ENCODE measurements at places on chromosomes 11 and 22.
A peak's percentile ranks its signal among the peaks of the same experiment; 100 is the strongest.

GRCh38 chr11:21289686-21290085, 620.3 kb downstream of the NELL1 start:
- DNase-seq = no peak

- no peak for DNase-seq
Observed at GRCh38 chr11:71283971-71284441, 31.6 kb upstream of the SHANK2 start.

DNA sequence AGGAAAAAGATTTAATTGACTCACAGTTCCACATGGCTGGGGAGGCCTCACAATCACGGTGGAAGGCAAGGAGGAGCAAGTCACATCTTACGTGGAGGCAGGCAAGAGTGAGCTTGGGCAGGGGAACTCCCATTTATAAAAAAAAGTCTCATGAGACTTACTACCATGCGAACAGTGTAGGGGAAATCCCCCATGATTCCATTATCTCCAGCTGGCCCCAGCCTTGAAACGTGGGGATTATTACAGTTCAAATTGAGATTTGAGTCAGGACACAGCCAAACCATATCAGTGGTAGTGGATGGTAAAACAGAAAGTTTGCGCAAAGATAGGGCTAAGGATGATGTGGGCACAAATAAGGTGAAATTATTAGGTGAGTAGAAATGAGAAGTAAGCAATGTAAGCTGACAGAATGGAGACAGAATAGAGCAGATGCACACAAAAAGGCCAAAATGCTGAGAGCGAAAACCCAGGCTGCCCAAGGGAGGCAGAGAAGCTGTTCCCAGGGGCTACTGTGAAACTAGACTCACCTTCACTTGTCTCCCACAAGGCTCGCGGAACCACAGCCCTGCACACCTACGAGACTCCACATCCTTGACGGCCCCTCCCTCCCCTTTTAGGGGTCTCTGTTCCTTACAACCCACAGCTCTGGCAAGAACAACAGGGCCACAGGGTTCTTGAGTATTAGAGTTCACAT, 377.6 kb downstream of the CADM1 start:
- no peak for DNase-seq

- DNase-seq = no peak
Observed at GRCh38 chr22:25393121-25393805, 171.2 kb upstream of the GRK3 start.

DNA sequence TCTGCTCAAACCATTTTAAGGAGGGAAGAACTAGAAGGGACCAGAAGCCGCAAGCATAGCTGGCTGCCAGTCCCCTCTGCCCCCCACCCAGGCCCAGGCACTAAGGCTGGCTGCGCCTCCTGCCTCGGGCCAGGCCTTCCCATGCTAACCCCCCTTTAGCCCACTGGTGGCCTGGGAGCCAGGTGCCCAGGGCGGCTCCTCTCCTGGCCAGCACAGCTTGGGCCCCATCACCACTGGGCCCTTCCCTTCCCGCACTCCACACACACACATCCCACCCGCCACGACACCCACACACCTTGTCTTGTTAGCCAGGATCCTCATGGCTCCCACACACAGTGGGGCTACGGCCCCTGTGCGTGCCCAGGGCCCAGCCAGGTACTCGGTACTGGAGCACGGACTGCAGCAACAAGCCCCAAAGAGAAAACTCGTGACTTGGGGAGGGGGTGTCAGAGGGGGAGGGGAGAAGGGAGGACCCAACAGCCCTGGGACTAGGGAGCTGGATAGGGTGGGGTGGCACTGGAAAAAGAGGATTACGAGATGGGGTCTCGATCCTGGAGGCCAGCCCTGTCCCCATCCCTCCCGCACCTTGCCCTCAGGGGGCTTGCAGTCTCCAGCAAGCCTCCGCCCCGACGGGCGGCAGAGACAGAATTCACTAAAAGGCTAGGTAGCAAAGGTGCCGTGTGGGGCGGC, 16.0 kb downstream of the BCL9L start:
- no peak for DNase-seq

- DNase-seq = no peak
Observed at GRCh38 chr11:64716473-64717267, 6.3 kb downstream of the NRXN2 start.

GRCh38 chr22:35054064-35054463, 11.9 kb upstream of the ISX start:
- DNase-seq = no peak

- no peak for DNase-seq
Observed at GRCh38 chr11:26777372-26777808, 55.5 kb upstream of the SLC5A12 start.

GRCh38 chr22:31288496-31289240, 3.6 kb downstream of the PIK3IP1 start:
- DNase-seq = no peak

DNA sequence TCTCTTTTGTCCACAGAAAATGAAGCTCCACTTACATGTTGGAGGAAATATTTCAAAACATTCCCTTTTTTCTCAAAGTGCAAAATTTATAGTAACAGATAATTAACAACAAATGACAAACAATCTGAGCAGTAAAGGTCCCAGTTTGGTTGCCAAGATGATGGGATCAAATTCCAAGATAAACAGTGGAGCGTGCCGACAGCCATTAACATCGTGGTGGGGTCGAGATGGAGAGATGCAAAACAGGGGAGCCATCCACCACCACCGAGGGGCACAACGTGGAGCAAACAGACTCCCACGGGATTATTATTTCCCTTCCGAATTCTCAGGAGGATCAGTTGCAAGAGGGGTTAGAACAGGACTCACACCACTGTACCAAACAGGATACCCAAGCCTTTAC, 17.2 kb downstream of the MPPED2 start:
- no peak for DNase-seq

DNA sequence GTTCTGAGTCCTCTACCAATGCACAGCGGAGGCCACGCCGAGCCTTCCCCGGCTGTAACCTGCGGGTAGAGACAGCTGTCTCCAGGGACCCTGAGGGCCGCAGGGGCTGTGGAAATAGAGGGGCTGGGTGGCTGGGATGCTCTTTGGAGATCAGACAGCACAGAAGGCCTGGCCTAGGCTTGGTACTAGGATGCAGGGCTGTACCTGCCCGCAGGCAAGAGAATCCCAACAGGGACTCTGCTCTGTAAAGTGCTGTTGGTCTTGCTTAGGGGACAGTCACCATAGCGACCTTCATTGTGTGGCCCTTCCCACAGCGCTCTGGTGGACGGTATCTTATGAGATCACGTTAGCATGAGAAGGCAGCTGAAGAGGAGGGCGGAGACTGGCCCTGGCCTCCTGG, 11.3 kb upstream of the KCNJ5 start:
- no peak for DNase-seq

GRCh38 chr11:12066056-12066798, 44.2 kb upstream of the MICAL2 start:
- no peak for DNase-seq

- DNase-seq = peak; percentile 7
Observed at GRCh38 chr11:23540101-23540561, 679.9 kb upstream of the CCDC179 start.

- no peak for DNase-seq
Observed at GRCh38 chr11:86558207-86558606, 114.2 kb downstream of the ME3 start.

Measured in CD4-positive, alpha-beta T cell treated with Interleukin-2 at 100 ng/mL for 4 hours (primary cell).